ENCODE measurements at places on chromosomes 12 and 14.

- no peak for DNase-seq
Measured at GRCh38 chr12:124527861-124528561, 39.4 kb downstream of the NCOR2 start.

- no peak for DNase-seq
Measured at GRCh38 chr12:54066408-54066807, 12.8 kb downstream of the HOXC4 start.

GRCh38 chr14:71060274-71060673 is 153.0 kb downstream of the PCNX1 start:
- no peak for DNase-seq

DNA sequence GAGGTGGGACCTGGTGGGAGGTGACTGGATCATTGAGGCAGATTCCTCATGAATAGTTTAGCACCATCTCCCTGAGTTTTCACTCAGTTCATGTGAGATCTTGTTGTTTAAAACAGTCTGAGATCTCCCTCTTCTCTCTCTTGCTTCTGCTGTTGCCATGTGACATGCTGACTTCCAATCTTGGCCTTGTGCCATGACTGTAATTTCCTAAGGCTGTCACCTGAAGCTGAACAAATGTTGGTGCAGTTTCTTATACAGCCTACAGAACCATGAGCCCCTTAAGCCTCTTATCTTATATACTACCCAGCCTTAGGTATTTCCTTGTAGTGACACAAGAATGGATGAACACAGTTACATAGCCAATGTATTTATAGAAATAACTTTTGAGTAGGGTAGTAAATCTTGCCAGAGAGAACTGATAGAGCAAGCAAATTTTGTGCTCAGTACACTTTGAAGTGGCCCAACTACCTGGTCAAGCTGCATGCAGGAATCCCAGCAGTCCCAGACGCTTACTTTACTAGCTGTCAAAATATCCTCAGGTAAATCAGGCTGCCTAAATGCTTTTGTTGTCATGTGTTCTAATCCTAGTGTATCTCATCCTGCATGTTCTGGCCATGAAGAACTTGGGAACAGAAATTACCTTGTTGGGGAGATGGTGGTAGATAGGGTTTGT is 445.6 kb upstream of the MIS18BP1 start:
- DNase-seq = no peak

DNA sequence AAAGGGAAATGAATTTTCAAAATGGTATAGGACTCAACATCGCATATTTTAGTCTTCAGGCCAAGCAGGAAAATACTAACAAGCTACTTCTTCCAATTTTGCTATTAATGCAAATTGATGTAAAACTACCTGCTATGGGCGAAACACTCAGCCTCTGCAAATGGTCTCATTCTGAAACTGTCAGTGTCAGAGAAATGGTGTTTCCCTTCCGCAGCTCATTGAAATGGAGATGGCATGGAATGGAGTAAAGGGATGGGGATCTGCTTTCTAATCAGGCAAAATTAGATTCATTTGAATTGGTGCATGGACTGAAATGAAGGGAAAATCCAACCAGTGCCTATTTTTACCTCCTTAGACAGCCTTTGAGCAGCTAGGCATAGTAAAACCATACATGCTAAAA is 80.4 kb upstream of the EEA1 start:
- DNase-seq = no peak

GRCh38 chr12:51823875-51824565 is 24.5 kb downstream of the FIGNL2 start:
- no peak for DNase-seq

DNA sequence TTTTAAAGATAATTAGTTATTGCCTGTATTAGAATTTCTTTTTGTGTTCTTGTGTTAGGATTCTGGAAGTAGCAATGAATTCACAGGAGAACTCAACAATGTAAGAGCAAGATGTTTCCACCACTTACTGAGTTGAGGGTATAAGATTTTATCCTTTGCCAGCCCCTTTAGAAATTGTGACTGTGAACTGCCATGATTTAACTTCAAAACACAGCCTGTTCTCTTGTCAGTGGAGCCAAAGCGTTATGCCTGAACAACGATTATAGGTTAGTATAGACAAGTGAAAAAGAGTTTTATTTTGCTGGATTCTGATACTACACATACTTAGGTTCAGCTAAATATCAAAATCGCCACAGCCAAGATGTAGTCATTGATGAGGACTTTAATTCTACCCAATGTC is 101.6 kb downstream of the CRADD start:
- no peak for DNase-seq

- DNase-seq = no peak
Measured at GRCh38 chr14:40981247-40981646, 625.4 kb upstream of the LRFN5 start.

- DNase-seq = no peak
Measured at GRCh38 chr14:103317976-103318580, 16.0 kb upstream of the EIF5 start.

GRCh38 chr12:82326905-82327503 is 31.2 kb downstream of the CCDC59 start:
- no peak for DNase-seq

GRCh38 chr12:108117163-108117849 is 11.8 kb upstream of the WSCD2 start:
- no peak for DNase-seq

DNA sequence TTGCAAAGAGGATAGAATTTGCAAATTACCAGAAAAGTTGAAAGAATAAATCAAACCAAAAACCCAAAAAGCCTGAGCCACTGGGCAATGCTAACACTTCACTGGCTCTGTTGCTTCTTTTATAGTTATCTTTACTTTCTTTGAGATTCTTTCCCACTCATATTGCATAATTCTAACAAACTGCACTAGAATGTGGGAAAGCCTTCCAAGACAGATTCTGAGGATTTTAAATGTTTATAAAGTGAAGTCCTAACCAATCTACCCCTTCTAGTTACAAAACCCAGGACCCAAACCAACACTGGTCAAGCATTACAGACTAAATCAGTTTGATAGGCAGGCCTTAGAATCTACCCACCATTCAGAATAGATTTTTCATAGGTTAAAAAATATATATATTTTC is 150.9 kb downstream of the MED13L start:
- no peak for DNase-seq

DNA sequence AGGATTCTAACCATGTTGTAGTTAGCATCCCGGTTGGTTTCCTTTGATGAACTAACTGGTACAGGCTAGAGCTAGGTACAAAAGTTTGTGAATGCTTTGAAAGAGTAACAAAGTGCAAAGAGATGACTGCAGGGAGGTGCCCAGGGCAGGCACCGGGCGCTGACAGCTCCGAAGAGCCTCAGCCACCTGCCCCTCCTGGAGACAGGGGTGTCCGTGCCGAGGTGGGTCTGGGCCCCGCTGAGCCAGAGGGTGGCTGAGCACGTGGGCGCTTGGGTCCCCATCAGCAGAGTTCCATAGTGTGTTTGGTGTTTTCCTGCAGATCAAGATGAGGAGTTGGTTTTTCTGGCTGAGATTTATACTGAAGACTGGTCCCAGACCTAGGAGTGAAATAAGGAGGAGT is 19.9 kb downstream of the PRKAB1 start:
- DNase-seq = no peak

DNA sequence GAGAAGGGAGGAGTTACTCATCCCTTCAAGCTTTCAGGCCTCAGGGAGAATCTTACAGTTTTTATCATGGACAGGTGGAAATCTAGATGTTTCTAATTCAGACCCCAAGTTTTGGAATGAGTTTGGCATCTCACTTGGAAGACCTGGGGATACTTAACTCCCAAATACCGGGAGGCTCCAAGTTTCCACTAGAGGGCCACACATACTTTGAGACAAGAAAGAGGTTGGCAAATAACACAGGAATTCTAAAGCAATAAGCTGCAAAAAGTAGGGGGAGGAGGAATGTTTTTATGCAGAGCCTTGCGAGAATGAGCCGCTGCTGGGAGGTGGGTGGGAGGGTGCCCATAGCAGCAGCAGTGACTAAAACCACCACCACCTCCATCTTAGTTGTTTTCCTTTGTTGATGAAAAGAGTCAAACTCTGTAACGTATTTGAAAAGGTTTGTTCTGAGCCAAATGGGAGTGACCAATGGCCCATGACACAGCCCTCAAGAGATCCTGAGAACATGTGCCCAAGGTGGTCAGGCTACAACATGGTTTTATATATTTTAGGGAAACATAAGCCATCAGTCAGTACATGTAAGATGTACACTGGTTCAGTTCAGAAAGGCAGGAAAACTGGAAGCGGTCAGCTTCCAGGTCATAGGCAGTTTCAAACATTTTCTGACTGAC is 34.2 kb upstream of the RNASE1 start:
- DNase-seq = no peak

DNA sequence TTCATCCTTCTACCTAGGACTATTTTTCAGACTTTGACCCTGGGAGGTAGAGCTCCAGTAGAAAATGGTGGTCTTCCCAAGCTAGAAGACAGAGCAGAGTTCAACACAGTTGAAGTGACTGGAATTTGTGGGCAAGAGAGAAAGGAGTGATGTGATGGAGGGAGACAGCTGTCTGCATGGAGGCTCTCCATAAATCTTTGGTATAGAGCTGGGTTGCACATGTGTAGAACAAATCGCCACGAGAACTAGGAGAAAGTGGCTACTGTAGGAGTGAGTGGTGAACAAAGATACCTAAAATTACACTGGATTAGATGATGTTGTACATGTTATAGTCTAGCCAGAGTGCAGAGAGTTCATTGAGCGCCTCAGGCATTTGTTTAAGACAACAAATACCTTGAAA is 14.5 kb downstream of the GPR135 start:
- no peak for DNase-seq

GRCh38 chr14:67886191-67886590 is 66.6 kb downstream of the RAD51B start:
- DNase-seq = no peak

DNA sequence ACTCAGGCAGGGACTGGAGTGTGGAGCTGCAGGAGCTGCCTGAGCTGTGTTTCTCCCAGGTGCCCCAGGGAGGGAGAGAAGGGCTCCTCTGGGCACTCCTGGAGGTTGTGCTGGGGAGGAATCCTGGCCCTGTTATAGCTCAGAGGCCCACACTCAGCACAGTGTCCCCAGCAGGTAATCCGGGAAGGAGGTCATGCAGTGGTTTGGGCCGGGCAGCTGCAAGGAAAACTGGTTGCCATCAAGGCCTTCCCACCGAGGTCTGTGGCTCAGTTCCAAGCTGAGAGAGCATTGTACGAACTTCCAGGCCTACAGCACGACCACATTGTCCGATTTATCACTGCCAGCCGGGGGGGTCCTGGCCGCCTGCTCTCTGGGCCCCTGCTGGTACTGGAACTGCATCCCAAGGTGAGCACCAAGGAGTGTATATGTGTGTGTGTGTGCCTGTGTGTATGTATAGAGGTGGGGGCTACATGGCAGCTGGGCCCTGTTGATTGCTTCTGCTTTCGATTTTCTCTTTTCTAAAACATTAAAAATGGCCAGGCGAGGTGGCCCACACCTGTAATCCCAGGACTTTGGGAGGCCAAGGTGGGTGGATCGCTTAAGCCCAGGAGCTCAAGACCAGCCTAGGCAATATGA is 2.0 kb downstream of the AMHR2 start:
- no peak for DNase-seq

DNA sequence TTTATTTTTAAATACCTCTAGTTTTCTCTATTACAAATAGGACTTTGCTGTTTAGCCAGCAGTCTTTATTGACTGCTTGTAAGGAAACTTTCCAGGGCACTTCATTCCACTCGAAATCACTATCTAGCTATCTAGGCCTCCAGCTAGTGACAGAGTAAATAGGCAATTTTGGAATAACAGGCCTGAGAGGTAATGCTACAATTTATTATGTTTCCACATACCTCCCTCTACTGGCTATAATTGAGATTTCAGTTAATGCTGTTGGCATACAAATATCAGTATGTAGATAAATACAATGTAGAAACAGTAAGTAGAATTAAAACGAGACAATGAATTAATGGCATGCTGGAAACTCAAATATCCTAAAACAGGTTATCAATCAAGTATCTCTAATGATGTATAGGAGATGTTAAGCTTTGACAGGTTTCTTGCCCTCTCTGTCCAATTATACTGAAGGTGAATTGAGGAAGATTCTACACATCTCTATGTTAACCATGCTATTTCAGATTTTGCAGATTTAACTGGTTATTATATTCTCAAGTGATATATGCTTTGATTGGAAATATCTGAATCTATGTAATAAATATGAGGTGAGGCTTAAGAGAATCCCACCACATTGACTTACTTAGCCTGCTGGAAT is 7.2 kb downstream of the DTD2 start:
- no peak for DNase-seq

DNA sequence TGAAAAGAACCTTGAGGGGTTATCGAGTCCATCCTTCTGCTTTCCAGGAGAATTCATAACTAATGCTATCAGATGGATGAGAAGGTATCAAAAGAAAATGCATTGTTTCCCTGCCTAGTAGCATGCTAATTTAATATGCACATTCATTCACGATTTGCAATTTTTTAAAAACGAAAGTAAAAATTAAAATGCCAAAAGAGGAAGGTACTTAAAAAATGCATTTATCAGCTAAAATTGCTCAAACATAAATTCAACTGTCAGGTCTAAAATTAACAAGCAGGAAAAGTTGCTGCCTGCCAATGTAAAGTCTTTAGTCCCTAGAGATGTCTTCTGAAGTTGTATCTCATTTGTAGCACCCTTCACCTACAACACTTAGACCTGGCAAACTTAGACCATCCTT is 7.9 kb downstream of the ATF7 start:
- no peak for DNase-seq

GRCh38 chr14:30691751-30692398 is 69.8 kb downstream of the SCFD1 start:
- DNase-seq = no peak

- DNase-seq = no peak
Measured at GRCh38 chr12:99029511-99030271, 384.6 kb downstream of the APAF1 start.

GRCh38 chr14:71713451-71713850 is 218.8 kb upstream of the RGS6 start:
- no peak for DNase-seq
